Thyroid gland (tissue), 4 donors: ENCODE measurements at places on chromosomes 1 and 21. TPM values are rescaled to one million over a fixed set of nuclear protein-coding genes. Genes with fewer than 3 reads are reported as not detected.

RABGAP1L gene
- 100 TPM for total RNA-seq

TNFSF4 gene
- total RNA-seq, result 0.63 TPM

VPS13D gene
- total RNA-seq, result 203 TPM

DCST2 gene
- total RNA-seq, result 4.2 TPM

PER3 gene
- total RNA-seq, result 30.9 TPM

COL6A1 gene
- 213 TPM for total RNA-seq

MYBPH gene
- total RNA-seq, result 0.75 TPM

RIMKLA gene
- total RNA-seq, result 2.2 TPM

OSCP1 gene
- total RNA-seq, result 21.5 TPM

LPGAT1 gene
- total RNA-seq, result 308 TPM

WDR64 gene
- not detected for total RNA-seq

SPRR2E gene
- total RNA-seq, result not detected

EDN2 gene
- total RNA-seq, result not detected

- no peak for DNase-seq
These were observed 117.7 kb upstream of the SGIP1 start for GRCh38 chr1:66416295-66416694.

GRCh38 chr21:44760376-44760775 lies 41.2 kb downstream of the UBE2G2 start:
- no peak for DNase-seq

- no peak for DNase-seq
These were observed 46.8 kb downstream of the COL18A1 start for GRCh38 chr21:45451771-45452182.

DNA sequence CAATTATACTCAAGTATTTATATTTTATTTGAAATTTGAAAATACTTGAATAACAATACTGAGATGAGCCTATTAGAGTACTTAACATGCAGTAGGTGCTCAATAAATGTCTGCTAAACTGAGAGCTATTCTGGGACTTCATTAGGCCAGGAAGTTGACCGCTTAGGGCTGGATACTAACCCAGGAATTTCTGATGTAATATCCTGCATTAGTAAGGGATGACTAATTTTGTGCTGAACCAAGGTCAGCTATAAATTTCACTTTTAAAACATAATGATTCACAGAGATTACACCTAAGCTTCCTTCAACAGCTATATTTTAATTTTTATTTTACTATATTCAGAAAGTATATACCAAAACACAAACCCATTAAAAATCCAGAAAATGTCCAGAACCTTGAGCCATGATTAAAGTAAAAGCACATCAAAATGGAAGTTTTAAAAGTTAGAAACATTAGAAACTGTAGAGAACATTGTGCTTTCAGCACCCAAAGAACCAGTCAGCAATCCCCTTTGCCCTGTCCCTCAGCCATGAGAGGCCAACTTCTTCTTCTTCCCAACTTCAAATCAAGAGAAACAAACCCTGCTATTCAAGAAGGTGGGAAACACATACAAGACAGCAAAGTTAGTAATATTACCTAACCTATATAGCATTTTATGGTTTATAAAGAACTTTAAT lies 35.4 kb downstream of the WNT2B start:
- no peak for DNase-seq

GRCh38 chr1:214476986-214477870 lies 74.2 kb downstream of the PTPN14 start:
- DNase-seq, result peak; percentile 59

GRCh38 chr1:162139211-162139610 lies 69.7 kb downstream of the NOS1AP start:
- no peak for DNase-seq

DNA sequence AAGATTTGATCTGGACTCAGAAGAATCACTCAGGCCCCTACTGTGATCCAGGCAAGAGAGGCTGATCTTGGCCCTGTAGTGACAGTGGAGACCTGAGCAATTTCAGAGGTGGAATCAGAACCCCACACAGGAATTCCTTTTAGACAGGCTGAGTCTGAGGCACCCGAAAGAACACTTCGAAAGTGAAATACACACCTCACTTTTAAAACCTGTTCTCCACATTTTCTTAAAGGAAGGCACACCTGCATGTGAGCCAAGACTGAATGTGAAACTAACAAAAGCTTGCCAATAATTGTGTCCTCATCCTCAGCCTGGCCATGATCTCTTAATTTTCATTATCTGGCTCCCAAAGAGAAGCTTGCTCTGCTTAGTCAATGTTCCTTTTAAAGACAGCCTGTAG lies 32.2 kb downstream of the SIPA1L2 start:
- DNase-seq, result no peak

- no peak for DNase-seq
These were observed 122.1 kb upstream of the LYPLAL1 start for GRCh38 chr1:219051547-219051946.

GRCh38 chr1:103109311-103109920 lies 1.1 kb upstream of the COL11A1 start:
- no peak for DNase-seq

DNA sequence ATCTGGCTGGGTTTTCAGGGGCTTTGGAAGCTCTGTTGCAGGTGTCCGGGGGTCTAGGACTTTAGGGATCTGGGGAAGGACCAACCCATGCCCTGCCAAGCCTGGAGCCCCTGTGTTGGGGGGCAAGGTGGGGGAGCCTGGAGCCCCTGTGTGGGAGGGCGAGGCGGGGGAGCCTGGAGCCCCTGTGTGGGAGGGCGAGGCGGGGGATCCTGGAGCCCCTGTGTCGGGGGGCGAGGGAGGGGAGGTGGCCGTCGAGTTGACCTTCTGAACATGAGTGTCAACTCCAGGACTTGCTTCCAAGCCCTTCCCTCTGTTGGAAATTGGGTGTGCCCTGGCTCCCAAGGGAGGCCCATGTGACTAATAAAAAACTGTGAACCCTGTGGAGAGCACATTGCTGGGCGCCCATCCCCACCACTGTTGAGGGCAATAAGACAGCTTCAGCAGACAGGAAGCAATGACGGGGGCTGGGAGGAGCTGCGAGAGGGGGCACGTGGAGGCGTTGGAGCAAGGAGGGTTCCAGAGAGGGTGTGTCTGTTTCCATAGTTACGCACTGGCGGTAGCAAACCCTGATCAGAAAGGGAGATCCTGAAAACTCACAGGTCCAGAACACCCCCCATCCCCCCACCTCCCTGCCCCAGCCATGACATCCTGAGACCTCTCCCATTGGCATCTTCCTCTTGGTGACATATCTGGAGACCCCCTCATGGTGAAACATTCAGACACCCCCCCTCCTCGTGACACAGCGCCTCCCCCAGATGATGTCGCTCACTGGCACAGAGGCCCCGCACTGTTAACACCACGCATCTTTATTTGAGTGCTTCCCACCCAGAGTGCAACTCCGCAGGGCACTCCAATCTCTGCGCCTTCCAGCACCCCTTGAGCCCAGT lies 8.4 kb downstream of the MYBPH start:
- DNase-seq, result no peak

- DNase-seq, result no peak
These were observed 11.3 kb downstream of the UBE2G2 start for GRCh38 chr21:44790368-44790767.

DNA sequence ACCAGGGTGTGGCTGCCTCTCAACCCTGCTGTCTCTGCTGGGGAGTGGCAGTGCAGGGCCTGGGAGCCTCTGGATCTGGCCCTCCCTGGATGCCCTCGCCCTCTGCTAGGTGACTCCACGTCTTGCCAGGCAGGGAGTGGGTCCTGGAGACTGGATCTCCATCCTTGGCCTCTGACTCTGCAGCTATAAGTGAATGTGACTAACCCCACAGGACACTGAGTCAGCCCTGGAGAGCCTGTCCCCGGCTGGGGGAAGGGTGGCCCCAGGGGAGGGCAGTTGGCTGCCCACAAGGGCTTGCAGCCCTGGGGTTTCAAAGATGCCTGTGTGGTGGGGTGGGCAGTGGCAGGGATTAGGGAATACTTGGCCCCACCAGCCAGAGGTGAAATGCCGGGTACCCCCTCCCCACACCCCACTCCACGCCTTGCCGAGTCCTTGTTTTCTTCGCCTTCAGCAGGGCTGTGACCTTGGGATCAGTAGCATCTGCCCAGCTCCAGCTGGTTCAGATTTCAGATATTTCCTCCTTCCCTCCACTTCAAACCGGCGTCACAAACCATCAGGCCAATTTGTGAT lies 1.9 kb upstream of the MYBPH start:
- DNase-seq, result no peak

GRCh38 chr21:45108808-45109781 lies 34.7 kb downstream of the ADARB1 start:
- DNase-seq, result no peak

DNA sequence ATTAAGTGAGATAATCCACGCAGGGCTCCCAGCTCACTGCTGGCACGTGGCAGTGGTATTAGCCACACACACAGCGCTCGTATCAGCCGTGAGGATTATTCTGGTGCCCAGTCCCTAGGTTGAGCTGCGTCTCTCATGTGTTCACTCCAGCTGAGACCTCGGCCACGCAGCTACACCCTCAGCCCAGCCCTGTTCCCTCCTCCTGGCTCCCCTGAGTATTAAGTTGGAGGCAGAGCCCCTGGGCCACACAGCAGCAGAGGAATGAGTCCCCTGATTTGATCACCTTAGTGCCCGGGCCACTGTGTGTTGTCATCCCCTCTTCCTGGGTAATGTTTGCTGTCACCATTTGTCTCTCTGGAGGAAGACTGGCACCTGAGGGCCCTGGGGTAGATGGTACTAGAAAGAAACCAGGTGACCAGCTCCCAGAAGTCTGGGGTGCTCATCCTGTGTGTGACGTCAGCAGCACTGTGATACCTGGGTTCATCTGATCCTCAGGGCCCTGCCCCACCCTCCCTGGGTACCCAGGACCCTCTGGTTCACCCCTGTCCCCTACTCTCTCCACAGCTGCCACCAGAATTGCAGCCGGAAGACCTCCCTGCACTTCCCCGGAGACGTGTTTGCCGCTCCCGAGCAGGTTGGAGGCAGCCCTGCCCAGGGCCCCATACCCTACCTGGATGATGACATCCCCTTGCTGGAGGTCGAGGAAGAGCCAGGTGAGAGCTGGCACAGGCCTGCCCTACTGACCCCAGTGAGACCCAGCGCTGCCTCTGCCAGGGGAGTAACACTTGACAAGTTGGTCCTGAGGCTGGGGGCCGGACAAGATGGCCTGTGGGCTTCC lies 40.1 kb downstream of the DISP3 start:
- DNase-seq, result no peak

DNA sequence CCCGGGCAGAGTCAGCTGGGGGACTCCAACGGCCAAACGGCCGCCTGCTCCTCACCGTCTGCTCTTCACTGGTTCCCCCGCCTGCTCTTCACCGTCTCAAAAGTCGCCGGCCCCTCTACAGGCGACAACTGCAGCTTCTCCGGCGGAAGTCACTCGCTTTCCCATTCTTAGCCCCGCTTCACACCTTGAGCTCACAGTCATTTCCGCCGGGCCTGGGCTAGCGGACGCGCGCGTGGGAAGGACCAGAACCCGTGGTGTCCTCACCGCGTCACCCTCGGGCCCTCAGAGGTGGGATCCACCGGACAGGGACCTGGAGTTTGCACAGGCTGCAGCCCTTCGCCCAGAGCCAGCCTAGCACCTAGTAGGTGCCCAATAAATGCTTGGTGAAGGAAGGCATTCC lies 27.9 kb upstream of the HJV start:
- DNase-seq, result no peak

GRCh38 chr21:33071770-33072306 lies 1.9 kb downstream of the OLIG1 start:
- DNase-seq, result no peak

DNA sequence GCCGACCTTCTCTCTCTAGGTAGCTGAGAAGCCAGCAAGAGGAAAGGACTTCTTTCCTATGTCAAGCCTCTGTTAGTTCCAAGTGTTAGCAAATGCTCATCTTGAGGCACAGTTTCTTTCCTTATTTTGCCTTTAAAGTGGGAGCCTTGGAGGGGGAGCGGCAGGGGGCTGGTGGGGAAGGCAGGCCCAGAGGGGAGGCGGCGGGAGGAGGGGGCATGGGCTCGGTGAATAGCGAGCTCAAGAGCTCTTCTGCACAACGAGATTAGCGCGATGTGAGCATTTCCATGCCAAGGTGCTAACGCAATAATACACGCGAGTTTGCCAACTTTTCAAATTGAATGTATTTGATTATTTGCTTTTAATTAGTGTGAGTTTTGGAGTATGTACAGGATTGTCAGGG lies 372.6 kb downstream of the RPS6KC1 start:
- no peak for DNase-seq

DNA sequence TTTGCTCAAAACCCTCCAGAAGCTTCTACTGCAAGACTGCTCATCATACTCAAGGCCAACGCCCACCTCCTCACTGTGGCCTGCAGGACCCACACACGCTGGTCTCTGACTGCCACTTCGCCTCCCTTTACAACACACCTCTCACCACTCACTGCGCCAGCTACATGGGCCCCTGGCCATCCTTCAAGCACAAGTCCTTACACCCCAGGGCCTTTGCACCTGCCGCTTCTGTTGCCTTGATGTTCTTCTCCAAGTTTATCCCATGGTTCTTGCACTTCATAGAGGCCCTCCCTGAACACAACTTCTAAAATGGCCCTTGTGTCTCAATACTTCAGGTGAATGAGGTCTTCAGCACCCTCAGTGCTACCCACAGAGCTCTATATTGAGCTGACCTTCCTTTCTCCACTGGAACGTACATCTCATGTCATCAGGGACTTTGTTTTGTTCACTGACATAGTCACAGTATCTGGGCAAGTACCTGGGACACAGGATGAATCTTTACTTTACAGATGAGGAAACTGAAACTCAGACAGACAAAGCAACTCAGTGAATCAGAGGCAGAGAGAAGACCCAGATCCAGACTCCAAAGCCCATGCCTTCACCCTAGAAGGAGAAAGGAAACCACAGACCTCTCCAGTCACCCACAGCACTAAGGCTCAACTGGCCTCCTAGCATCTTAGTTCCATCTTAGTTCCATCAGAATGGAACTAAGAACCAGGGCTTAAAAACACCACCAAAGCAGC lies 34.7 kb upstream of the CLSTN1 start:
- DNase-seq, result no peak

DNA sequence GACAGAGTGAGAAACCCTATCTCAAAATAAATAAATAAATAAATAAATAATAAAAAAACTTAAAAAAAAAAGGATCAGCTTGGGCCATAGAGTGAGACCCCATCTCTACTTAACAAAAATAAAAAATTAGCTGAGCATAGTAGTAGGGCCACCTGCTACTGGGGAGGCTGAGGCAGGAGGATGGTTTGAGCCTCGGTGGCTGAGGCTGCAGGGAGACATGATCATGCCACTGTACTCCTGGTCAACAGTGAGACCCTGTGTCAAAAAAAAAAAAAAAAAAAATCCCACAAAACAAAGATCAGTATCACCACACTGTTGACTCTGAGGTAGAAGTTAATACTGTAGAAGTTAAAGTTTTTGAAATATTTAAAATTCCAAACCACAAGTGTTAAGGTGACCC lies 29.1 kb downstream of the SLC16A1 start:
- no peak for DNase-seq

- no peak for DNase-seq
These were observed 14.3 kb downstream of the DMRTB1 start for GRCh38 chr1:53473463-53473862.
